HepG2 (cell line): ENCODE measurements at places on chromosomes 16 and 17. TPM values are rescaled to one million over a fixed set of nuclear protein-coding genes. Genes with fewer than 3 reads are reported as not detected.

DNA sequence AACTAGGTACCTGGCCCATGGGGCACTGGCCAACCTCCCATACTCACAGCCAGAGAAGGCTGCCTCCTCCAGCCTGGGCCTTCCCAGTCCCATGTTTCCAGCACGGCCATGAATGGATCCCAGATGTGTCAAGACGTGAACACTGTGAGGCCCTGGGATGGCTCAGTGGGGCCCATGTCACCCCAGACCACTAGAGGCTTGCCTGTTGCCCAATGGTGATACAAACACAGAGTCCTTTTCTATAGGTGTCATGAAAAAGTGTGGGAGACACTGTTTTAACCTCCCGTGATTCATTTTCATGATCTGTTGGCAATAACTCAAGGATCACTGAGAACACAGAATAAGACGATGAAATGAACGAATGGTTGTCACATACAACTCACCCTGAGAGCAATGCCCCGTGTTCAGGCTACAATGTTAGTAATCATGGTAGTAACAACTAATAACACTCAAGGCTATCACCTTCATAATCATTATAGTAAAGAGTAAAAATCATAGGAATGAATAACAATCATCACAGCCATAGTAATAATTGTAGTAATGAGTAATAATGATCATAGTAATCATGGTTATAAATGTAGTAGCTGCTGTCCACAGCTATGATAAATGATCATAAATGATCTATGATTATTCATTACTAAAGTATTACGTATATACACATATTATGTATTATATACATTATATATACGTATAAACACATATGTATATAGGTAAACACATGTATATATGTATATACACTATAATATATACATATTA lies 64.0 kb downstream of the DYNLRB2 start:
- DNase-seq = no peak

DNA sequence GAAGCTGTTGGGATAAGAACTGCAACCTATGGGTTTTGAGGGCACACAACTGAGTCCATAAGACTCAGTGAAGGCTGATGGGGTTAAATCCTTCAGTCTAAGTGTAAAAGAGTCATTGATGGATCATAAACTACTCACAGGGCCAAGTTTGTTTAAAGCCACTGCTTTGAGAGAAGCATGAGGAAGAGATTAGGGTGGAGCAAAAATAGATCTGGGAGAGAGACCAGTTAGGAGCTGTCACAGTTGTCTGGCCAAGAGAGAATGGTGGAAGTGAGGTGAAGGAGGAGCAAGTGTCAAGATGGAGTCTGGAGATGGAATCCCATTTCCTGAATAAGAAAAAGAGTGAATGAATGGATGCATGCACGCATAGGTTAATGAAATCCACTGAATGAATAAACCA lies 379.1 kb upstream of the CDH11 start:
- no peak for DNase-seq

SGCA gene
- not detected in 2 replicates for total RNA-seq

SPOP gene
- total RNA-seq = 60.8 and 79.4 TPM in 2 replicates

DNA sequence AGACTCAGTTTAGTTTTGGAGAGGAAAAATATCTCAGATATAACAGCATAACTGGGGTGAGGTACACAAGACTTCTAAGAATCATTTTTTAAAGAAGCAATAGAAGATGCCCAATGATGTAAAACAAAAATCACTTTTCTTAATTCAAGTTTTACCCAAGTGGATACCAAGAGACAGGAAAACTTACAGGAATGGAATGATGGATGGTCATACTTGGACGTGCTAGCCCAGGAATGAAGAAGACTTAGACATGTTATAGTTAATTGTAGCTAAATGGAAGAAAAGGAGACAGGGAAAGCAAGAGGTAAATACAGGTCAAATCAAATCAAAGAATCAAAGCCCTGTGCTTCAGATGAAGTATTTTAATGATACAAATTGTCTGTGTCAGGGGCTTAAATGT lies 312.7 kb upstream of the KCNJ16 start:
- no peak for DNase-seq

CENPT gene
- total RNA-seq = 24.8 and 43.3 TPM in 2 replicates

DNA sequence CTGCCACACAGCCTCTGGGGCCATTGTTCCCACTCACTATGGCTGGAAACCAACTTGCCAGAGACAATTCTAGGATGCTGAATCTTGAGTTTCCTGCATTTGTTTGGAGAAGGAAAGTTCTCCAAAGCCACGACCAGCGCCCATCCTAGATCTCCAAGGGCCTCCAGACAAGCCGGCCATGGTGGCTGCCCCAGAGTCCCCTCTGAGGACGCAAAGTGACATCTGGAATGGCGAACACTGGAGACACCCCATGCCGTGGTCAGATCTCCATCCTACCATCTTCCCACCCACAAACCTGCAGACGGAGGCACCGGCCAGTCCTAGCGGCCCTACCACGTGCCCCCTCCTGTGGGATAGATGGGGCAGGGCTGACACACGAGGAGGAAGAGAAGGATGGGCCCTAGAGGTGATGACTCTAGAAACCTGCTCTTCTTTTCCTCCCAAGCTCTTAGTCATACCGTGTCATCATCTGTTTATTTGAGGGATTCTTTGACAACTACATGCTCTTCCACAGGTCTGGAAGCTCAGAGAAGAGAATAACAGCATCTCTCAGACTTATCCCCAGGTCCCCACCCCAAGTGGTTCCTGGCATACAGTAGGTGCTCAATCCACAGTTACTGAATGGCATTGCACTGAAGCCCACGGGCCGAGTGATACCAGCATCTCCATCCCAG lies 71.3 kb downstream of the MYH11 start:
- DNase-seq = no peak

NUP93 gene
- total RNA-seq = 140 and 192 TPM in 2 replicates

GRCh38 chr17:40323391-40324381 lies 14.7 kb downstream of the RARA start:
- DNase-seq = no peak

- DNase-seq = no peak
Measured at GRCh38 chr17:55416470-55417052, 5.1 kb downstream of the MMD start.

DNA sequence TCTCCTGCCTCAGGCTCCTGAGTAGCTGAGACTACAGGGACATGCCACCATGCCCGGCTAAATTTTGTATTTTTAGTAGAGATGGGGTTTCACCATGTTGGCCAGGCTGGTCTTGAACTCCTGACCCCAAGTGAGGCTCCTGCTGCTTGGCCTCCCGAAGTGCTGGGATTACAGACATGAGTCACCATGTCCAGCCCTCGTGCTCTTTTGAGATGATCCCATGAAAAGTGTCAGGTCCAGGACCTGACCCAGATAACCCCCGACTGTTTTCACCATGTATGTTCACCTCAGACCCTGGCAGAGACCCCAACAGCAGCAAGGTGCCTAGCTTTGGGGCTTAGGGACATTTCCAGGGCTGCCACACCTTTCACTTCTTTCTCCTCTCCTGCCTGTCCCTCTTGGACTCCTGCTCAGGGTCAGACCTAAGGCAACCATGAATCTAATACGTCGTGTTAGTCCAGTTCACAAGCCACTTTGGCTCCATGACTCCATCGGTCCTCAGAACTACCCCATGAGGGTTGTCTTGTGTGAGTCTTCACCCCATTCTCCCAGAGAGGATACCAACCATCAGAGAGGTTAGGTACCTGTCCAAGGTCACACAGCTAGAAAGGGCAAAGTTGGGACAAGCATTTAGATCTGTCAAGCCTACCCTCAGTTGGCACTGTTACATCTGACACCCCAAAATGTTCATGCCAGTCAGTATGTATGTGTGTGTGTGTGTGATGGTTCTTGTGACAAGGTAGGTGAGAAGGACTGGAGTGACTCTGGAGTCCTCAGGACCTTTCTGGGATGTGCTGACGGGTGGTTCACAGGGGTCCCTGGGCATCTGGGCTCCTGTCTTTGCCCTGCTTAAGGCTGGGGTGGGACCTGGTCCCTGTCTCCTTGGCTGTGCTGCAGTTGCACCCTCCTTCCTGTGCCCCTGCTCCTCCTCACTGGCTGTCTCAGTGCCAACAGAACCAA lies 23.1 kb upstream of the MAP3K14 start:
- DNase-seq = no peak

GRCh38 chr17:10031606-10032005 lies 126.5 kb upstream of the RCVRN start:
- DNase-seq = no peak

SMIM22 gene
- not detected in 2 replicates for total RNA-seq

DNA sequence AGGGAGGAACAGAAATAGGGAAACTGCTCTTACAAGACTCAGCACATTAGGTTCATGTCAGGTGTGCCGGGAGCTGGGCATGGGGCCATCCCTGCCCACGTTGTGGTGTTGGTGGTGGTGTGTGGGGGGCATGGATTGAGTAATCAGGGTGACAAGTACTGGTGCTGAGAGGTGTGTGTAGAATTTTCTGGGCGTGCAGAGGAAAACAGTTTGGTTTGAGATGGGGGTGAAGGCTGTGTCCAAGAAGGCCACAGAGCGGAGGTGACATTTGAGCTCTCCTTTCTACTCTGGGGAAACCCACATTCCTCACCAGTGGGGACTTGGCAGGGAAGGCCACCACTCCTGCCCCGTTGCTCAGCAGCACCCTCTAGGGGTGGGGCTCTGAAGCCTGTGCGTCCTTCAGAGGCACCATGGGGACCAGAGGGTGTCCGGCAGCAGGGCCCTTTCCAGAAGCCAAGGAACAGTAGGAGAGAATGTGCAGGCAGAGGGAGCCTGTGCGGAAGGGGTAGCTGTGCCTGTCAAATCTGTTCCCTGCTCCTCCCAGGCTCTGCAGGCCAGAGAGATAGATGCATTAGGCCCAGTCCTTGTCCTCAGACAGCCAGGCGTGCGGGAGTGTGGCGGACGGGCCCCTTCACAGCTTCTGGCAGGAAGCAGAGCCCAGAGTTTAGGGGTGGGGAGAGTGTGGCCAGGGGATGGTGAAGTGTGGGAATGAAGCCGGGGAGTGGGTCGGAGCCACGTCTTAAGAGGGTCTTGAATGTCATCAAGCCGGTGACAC lies 48.7 kb upstream of the GSE1 start:
- no peak for DNase-seq

- DNase-seq = peak; percentile 23
Measured at GRCh38 chr17:74042744-74043486, 160.6 kb upstream of the RPL38 start.

HOXB7 gene
- not detected in 2 replicates for total RNA-seq

- DNase-seq = no peak
Measured at GRCh38 chr16:69324013-69324531, 6.3 kb downstream of the PDF start.

CCL8 gene
- total RNA-seq = not detected in 2 replicates

- DNase-seq = no peak
Measured at GRCh38 chr16:89155851-89156739, 15.5 kb upstream of the CDH15 start.

GRCh38 chr17:20128036-20128667 lies 119.0 kb downstream of the SPECC1 start:
- peak; percentile 20 for DNase-seq

DNA sequence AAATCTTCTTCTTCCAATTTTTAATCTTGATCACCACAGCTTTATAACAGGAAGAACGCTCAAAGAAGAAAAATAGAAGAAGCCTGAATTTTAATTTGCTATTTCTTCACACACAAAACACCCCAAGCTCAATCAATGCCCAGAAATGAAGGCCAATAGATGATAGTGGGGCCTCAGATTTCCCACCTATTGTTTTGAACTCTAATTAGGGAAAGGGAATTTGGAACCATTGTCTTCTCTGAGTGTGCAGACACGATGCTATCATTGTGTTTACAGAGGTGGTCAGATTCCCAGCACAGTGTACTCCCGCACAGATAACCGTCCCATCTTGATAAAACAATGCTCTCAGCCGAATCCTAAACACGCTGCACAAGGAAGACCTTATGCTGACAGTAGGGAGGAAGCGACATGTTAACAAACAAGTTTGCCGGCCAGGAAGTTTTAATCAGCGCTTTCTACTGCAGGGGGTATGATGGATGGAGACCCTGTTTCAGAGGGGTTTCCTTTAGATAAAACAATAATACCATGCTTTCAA lies 684.7 kb downstream of the MAF start:
- DNase-seq = no peak

DNA sequence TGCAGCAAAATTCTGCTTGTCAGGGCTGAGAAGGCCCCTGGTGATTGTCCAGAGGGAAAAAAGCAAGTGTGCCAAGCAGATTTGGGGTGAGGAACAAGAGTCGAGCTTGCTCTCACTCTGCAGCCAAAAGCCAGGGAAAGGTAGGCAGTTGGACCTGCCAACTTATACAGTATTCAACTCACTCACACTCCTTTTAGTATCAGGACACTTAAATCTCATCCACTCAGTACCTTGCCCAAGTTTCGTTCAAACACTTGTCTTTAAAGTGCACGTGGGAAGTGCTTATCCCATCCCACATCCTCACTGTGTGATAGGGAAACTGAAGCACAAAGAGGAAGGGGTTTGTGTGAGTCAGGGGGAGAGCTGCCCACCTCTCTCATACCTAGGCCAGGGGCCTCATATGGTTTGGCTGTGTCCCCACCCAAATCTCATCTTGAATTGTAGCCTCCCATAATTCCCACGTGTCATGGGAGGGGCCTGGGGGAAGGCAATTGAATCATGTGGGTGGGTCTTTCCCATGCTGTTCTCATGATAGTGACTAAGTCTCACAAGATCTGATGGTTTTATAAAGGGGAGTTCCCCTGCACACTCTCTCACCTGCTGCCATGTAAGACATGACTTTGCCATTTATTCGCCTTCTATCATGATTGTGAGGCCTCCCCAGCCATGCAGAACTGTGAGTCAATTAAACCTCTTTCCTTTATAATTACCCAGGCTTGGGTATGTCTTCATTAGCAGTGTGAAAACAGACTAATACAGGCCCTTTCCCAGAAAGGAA lies 25.6 kb upstream of the CES5A start:
- DNase-seq = no peak

LIG3 gene
- 34.5 and 36.2 TPM in 2 replicates for total RNA-seq
